ENCODE measurements at places on chromosomes 1 and 21. TPM values are rescaled to one million over a fixed set of nuclear protein-coding genes. Genes with fewer than 3 reads are reported as not detected.

GRCh38 chr21:27224169-27224568, 257.3 kb upstream of the ADAMTS5 start:
- DNase-seq, result peak; percentile 23

DNA sequence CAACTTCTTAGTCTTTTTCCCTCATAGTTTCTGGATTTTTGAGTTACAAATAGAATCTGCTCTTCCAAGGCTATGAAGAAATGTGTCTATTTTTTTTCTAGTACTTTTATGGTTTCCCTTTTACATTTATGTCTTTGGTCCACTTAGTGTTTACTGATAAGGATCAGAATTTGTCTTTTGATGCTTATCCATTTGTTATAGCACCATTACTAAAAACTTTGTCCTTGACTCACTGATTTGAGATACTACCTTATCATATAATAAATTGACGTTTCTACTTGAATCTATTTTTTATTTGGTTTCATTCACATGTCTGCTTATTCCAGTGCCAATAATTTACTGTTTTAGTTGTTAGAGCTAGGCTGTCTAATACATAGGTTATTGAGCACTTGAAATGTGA, 161.1 kb upstream of the DPYD start:
- no peak for DNase-seq

Gene KIF14
- 24.9 TPM for total RNA-seq

DNA sequence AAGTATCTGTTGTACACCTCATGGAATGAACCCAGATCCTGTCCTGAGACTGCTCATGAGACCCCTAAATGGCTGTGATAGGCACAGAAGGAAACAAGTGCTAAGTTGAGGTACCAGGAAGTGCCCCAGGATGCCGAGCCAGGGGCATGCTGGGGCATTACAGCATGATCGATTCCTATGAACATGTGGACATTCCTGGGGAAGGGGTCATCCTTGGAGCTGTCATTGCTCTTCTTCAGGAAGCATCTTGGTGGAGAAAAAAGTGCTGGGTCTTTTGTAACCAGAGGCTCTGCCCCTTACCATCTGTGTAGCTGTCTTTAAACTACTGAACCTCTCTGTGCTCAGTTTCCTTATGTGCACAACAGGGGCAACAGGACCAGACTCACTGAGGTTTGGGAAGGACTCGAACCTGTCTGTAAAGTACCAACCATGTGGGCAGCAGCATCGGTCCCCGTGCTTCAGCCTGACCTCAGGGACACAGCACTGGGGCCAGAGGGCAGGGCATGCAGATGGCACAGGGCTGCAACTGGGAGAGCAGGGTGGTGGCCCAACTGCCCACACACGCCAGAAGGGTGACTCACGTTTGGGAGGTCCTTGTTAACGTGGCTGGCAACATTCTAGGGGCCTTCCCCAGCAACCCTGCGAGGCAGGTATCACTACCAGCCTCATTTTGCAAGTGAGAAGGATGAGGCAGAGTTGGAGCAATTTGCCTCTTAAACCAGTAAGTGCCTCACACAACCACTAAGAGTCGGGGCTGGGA, 142.3 kb upstream of the EDN2 start:
- peak; percentile 78 for DNase-seq

DNA sequence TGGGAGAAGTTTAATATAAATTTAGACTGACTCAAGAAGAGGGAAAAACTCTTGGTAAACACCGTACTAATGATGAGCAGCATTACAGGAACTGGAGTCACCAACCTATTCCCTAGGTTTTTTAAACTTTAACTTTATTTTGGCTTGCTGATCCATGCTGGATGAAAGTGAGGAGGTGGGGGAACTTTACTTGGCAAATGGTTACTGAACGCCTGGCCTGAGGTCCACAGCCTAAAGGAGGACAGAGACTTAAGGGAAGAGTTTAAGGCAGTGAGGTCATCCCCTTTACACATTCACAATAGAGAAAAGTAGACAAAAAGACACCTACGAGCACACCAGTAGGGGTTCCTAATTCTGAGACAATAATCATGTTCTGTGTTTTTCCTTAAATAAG, 25.6 kb upstream of the A3GALT2 start:
- no peak for DNase-seq

DNA sequence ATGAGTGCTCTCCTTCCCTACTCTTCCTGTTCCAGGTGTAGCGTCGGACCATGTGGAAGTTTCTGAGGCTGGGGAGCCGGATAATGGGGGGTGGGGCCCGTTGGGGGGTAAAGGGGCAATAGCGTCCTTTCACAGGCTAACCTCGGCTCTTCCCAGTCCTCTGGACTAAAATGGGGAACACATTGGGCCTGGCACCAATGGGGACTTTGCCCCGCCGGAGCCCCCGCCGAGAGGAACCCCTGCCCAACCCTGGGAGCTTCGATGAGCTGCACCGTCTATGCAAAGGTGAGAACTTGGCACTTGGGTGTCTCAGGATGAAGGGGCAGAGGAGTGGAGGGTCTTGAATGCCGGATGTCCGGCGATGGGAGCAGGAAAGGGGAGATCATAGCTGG, 456 bp downstream of the TOMM40L start:
- no peak for DNase-seq

Gene ANKRD65
- 11.6 TPM for total RNA-seq

DNA sequence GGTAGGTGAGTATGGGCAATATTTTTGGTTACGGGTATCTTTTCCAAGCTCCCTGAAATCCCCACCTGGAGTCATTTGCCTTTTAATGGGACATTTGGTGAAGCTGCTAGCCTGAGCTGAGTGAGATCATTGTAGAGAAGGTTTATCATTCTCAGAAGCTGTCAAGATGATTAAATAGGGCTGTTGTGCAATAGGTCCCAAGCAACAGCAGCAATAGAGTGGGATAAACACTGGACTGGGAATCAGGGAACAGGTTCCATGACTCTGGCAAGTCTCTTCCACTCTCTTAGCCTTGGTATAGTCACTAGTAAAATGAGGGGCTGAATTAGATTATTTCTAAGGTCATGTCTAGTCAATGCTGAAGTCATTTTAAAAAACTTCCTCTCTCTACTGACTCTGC, 30.3 kb upstream of the FAM78B start:
- no peak for DNase-seq

Gene OLFML3
- 11.1 TPM for total RNA-seq

DNA sequence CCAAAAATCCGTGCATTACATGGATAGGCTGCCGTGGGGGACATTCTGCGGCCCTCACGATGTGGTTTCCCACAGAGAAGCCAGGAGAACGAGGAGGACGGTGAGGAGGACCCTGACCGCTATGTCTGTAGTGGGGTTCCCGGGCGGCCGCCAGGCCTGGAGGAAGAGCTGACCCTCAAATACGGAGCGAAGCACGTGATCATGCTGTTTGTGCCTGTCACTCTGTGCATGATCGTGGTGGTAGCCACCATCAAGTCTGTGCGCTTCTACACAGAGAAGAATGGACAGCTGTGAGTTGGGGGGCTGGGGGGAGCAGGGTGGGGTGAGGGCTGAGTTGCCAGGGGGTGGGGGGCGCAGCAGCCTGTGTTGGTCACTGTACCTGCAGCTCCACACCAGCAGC, 13.2 kb downstream of the PSEN2 start:
- DNase-seq, result no peak

GRCh38 chr1:1345860-1346500, 3.2 kb downstream of the DVL1 start:
- DNase-seq, result no peak

DNA sequence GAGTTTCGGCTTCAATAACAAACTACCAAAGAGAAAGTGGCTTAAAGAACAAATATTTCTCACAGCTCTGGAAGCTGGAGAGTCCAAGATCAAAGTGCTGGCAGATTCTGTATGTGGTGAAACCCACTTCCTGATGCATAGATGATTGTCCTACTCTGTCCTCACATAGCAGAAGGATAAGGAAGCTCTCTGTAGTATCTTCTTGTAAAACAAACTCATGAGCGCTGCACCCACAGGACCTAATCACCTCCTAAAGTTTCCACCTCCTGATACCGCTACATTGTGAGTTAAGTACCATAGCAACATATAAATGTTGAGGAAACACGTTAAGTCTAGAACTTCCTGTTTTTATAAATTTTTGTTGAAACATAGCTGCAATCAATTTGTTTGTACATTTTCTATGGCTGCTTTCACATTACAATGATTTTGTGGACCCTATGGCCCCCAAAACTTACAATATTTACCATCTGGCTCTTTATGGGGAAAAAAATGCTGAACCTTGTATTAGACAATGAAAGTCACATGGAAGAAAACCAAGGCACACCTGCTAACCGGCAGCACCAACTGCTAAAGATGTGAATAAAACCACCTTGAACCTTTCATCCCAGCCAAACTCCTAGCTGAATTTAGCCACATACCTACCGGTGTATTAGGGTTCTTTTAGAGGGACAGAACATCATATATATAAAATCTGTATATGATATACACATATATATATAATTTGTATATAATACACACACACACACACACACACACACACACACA, 1423.4 kb downstream of the NCAM2 start:
- DNase-seq, result no peak

GRCh38 chr1:93177991-93178390, 2.2 kb downstream of the TMED5 start:
- no peak for DNase-seq

Gene F13B
- not detected for total RNA-seq

Gene BRDT
- total RNA-seq, result not detected

DNA sequence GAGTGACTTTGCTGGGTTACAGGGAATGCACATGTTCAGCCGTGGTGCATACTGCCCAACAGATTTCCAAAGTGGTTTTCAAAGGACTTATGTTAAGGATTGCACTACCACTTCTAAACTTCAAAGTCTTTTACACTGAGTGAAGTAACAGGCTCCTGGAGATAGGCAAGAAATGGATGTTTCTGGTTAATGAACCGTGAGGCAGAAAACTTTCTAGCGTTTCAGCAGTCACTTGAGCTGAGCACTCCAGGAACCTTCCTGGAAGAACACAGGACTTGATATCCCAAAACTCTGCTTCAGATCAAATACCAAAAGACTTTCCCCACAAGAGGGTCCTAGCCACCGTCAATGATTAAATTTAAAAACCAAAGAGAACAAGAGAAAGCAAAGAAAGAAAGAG, 74.3 kb upstream of the ATP1A1 start:
- no peak for DNase-seq

- peak; percentile 13 for DNase-seq
These were observed 43.5 kb upstream of the MROH9 start for GRCh38 chr1:170891872-170892271.

DNA sequence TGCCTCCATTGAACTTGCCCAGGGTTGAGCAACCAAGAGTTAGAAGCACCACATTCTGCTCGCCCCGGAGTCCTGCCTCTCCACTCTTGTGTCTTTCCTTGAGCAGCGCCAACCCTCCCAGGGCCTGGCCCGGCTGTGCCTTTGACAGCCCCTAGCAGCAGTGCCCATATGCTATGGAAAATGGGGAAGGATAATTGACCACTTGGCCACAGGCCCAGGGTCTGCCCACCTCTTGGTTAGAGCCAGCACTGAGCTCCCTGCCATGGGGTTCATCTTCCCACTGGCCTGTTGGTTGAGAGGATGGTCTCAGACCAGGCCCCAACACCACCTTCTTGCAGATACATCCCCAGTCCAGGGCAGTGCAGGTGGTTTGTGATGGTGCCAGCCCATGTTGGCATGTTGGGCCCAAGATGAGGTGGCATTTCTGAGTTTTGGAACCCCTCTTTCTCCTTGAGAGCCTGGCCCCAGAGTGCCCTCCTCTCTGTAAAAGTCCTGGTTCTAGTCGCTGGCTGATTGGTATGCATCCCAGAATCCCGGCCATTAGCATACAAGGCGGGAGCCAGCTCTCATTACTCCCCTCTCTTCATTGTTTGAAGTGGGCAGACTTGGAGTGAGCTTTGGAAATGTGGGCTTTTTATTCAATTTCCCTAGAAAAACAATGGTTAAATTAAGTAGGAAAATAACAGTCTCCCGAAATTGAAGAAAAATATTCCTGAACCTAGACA, 7.6 kb downstream of the ARHGEF10L start:
- no peak for DNase-seq

GRCh38 chr21:43345746-43346409, 81.1 kb downstream of the SIK1 start:
- DNase-seq, result peak; percentile 71

DNA sequence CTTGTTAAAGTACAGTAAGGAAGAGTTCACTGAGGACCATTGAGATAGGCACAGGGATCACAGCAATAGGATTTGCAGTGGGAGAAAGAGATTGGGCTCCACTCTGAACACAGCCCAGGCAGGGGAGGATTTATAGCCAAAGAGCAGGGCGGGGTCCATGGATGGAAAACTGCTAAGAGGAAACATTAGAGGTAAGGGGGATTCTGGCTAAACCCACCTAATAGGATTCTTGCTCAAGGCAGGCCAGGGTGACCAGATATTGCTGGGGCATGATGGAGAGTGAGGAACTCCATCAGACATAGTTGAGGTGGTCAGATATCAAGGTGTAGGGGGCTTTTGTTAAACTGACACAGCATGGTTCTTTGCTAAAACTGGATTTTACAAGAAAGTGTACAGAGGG, 372.8 kb downstream of the NPHP4 start:
- DNase-seq, result no peak

Gene RIMS3
- 1.4 TPM for total RNA-seq

GRCh38 chr1:216926720-216927510, 203.7 kb upstream of the ESRRG start:
- DNase-seq, result no peak

- DNase-seq, result no peak
These were observed 10.3 kb upstream of the CD101 start for GRCh38 chr1:116991171-116991845.

DNA sequence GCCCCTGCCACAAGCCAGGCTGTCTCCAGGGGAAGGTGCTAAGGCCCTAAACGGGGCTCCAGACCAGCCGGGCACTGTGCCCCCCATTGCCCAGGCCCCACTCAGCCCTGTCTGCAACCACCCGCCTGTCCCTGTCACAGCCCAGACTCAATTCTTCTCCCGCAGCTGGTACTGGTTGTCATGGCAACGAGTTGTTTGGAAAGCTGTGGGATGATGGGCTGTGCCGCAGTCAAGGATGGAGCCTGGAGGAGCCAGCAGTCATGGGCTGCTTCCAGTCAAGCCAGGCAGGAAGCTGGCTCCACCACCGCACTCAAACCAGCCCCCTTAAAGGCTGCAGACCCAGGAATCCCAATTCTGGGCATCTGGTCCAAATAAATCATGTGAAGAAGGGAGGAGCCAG, 4.2 kb downstream of the SPOCD1 start:
- no peak for DNase-seq

GRCh38 chr1:243513726-243514491, 258.1 kb downstream of the SDCCAG8 start:
- no peak for DNase-seq

DNA sequence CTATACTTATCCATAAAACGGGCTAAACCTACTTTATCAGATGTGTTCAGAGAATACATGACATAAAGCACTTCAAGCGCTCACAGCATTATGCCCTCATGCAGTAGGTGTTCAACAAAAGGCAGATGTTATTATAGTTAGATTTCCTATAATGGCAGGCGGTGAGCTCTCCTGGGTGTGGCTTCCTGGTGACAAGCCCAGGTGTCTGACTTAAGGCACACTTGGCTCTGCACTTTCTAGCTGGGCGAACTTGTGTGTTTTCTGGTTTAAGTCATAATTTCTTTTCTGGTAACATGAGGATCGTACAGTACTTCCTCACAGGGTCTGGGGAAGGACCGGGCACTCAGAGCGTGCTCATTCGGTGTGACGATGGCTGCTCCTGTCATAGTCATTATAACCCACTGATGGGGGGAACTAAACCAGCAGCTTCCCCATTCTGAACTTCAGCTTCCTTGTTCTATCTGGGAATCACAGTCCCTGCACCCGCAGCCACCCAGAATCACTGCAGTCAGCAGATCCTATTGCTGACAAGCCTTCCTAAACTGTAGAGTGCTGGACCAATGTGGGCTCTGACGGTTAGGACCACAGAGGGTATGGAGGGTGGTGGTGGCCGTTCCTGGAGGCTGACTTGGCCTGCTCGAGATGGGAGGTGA, 52.8 kb downstream of the IGSF21 start:
- DNase-seq, result no peak

- no peak for DNase-seq
These were observed 215.1 kb downstream of the S1PR1 start for GRCh38 chr1:101451888-101452287.
